ENCODE measurements at places on chromosomes 5 and 9.

GRCh38 chr5:31671339-31671741 is 32.4 kb downstream of the PDZD2 start:
- DNase-seq: no peak

GRCh38 chr9:8764051-8764450 is 964.5 kb upstream of the DMAC1 start:
- no peak for DNase-seq

DNA sequence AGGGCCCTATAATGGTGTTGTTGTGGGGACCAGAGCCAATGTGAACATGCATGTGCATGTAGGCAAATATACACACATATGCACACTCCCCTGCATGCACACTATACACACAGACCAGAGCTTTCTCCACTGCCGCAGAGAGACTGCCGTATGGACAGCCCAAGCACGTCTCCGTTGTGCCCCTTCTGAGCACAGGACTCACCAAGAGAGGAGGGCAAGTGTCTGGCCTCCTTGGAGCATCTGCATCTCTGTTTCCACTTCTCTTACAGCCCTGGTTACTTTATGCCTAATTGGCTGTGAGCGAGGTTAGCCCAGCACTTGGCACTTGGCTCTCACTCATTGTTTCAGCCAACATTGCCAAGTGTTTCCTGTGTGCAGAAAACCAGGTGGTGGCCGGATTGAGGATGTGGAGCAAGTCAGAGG is 30.4 kb downstream of the CSF2 start:
- no peak for DNase-seq

DNA sequence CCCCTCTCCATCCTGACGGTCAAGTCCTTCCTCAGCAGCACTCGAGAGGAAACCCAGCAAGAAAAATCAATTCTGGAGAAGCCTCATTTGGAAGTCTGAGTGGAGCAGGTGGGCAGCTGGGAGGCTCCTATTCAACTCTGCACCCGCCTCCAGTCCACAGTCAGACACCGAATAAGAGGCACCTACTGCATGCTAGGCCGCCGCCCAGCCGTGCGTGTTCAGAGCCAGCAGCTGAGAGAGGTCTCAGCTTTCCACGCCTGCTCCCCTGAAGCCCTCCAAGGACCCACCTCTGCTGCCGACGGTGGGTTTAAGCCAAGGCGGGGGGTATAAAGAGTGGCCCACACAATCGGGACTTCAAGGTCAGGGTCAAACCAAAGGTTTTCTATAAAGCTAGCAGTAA is 41.9 kb downstream of the VAV2 start:
- no peak for DNase-seq

- no peak for DNase-seq
These were observed 65.7 kb upstream of the C6 start for GRCh38 chr5:41279040-41279439.

- DNase-seq: no peak
These were observed 569.9 kb downstream of the RAB3C start for GRCh38 chr5:59152701-59153245.

GRCh38 chr5:79130781-79131180 is 19.2 kb downstream of the BHMT start:
- DNase-seq: no peak

DNA sequence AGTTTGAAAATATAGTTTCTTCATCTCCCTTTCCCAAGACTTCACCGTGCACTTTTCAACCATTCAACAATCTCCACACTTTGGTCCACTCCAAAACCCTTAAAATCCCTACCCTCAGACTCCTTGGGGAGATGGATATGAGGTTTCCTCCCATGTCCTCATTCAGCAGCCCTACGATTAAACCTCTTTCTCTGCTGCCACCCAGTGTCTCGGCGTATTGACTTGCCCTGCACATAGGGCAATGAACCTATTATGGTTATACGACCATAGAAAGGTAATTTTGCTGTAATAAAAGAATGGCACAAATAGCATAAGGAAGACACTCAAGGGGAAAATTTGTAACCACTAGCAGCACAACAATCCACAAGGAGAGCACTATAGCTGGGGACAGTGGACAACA is 803.5 kb downstream of the TLE1 start:
- DNase-seq: no peak

DNA sequence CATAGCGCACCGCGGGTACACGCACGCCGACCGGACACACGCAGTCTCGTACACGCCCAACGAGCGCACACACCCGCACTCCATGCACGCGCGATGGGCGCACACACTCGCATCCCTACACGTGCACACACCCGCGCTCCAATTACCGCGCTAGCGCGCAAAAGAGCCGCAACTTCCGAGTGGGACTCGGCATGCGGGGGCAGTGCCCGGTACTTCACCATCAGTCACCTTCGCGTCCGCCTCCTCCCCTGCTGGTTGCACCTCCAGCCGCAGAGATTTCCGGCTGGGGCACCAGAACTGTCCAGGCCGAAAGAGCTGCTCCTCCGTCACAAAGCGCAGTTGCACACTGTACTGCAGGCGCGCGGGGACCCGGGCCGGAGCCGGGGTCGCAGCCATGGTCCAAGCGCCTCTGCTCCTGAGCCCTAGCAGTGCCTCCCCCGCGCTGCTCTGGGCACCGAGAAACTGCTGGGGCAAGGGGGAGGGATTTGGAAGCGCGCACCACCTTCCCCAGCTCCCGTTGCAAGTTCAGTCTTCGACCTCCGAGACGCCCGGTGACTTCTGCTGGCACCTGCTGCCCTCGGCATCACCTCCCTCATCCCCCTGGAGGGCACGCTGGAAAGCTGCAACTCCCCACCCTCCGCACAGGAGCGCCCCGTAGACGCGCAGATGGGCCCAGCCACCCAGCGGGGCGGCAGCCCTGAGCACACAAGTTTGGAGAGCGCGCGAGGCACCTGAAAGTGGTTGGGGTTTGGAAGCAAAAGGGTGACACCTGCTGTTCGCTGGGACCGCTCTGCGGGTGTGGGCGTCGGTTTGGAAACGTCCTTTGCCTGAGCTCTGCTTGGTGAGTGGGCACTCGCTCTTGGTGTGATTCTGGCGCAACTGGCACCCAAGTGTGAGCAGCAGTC is 337.4 kb upstream of the PUM3 start:
- DNase-seq: no peak

GRCh38 chr9:133967024-133967741 is 24.9 kb downstream of the VAV2 start:
- DNase-seq: no peak

DNA sequence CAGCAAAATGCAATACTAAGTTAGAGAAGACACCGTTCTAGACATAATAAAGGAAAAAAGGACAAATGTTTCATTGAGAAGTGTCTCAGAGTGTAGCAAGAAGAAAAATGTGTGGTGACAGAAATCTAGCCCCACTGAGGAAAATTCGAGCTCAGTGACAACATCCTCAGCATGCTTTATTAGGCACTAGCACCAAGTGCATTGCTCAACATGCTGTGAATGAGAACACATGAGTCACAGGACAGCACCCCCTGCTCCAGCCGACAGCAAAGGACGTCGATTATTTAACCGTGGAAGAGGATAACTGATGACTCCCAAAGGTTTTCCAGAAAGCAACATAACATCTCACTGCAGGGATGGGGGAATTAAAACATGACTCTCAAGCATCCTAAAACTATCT is 182.7 kb downstream of the GNAQ start:
- DNase-seq: peak; percentile 45

- peak; percentile 11 for DNase-seq
These were observed 491.1 kb downstream of the ENC1 start for GRCh38 chr5:74149395-74149794.

GRCh38 chr5:37811866-37812265 is 28.0 kb downstream of the GDNF start:
- no peak for DNase-seq

DNA sequence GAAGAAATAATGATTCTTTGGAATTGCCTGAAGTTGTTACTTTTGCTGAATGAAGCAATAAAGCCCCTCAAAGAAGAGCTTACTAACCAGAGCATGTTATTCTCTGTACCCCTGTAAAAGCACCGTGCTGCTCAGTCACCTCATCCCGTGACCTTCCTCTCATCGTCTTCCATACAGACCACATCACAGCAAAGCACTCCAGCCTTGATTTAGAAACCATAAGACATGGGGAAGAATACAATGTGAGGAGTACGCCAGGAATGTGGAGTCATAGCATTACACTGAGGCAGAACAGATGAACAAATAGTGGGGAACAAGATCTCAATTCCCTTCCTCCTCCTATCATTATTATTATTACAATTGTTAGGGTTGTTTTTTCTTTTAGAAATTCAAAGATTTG is 49.1 kb downstream of the ERAP1 start:
- no peak for DNase-seq

- DNase-seq: no peak
These were observed 265.8 kb downstream of the TENT4A start for GRCh38 chr5:6979061-6979460.

DNA sequence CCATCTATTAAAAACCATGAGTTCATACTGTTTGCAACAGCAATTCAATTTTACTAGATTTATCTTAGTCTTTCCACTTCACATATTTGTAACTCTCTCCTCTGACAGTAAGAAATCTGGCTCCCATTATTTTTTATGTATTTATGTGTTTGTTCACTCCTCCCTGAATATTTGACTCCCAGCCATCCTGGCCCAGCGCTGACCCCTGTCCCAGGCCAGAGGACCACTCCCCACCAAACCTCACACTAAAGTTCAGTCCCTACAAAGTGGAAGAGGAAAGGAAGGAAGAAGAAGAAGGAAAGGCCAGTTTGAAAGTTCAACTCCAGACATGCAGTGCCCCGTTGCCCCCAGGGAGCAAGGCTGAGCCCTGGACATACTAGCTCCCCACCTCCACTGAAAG is 271.8 kb downstream of the ADAMTSL1 start:
- DNase-seq: no peak

GRCh38 chr5:40029711-40030495 is 605.1 kb upstream of the DAB2 start:
- no peak for DNase-seq

DNA sequence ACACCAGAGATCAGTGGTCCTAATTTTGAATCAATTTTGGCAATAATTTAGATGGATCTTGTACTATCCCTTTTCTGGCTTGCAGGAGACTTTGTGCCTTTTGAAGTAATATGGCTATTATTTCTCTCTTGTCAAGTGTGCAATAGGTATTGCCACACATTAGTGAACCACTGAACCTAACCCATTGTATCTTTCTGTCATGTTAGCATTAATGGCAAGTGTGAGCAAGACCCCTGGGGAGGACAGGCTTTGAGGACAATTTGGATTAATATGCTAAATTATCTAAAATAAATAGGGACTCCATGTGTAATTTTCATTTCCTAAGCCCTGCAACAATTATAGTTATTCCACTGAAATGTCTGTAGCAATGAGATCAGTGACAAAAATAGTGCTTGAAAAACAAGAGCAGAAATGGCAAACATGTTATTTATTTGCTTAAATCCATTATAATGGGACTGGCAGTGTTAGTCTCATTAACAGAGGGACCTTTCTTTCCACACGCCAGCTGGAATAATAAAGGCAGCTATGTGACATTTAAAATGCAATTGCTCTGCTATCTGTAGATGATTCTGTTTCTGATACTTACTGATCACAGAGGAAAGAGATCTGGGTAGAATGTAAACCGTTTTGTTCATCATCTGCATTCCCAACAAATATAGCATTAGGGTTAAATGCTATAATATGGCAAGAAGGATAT is 753.3 kb upstream of the ZNF608 start:
- no peak for DNase-seq

- no peak for DNase-seq
These were observed 1738.8 kb downstream of the EFNA5 start for GRCh38 chr5:105931881-105932421.

GRCh38 chr5:143343042-143343441 is 60.4 kb downstream of the NR3C1 start:
- no peak for DNase-seq

DNA sequence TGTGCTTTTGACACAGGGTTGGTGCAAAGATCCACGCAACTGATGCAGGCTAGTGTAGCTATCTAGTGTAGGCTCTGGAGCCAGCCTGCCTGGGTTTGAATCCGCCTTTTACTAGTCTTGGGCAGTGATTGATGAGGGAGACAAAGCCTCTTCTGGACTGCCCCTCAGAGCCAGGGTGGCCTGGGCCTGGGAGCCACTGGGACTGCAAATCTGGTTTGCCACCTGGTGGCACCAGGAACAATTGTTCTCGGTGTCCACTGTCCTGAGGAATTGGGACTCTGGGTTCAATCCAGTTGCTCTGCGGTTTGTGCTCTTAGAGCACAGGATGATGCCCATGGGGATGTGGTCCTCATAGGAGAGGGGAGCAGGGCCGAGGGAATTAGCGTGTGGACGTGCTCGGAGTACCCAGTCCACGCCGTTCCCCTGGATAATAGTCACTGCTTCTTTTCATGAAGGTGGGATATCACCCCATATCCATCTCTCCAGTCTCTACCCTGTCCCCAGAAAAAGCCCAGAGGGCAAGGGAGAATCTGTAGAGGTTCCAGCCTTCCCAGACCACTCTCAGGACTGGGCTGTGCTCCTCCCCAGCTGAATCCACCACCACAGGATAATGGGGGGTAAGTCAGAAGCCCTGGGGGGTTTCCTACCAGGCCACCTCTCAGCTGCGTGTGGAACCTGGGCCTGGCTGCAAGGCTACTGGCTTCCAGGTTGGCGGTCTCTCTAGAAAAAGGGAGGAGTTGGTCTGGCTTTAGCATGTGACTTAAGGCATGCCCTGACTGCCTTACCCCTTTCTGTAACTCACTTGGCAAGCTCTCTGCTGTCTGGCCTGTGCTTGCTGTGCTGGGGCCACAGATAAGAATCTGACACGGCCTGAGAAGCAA is 1.9 kb downstream of the B4GALT7 start:
- no peak for DNase-seq

- no peak for DNase-seq
These were observed 85.9 kb downstream of the PAM start for GRCh38 chr5:102841021-102841420.

- no peak for DNase-seq
These were observed 55.2 kb upstream of the CTSL start for GRCh38 chr9:87670572-87671264.

- no peak for DNase-seq
These were observed 276.3 kb upstream of the MSX2 start for GRCh38 chr5:174448041-174448440.

Measured in AML-193 (cell line).